ENCODE measurements at places on chromosomes 7 and 10. TPM values are rescaled to one million over a fixed set of nuclear protein-coding genes. Genes with fewer than 3 reads are reported as not detected.

TBRG4 gene
- total RNA-seq, result 35.9 TPM

CFTR gene
- 0.25 TPM for total RNA-seq

CDHR1 gene
- 4.2 TPM for total RNA-seq

PLAU gene
- total RNA-seq, result 0.98 TPM

SFRP5 gene
- 1.2 TPM for total RNA-seq

MYO3A gene
- 2.2 TPM for total RNA-seq

Data from temporal lobe (tissue), 4 donors.